Fibroblast of the conjunctiva (primary cell): ENCODE measurements at places on chromosomes 12 and 14.

- no peak for DNase-seq
Measured at GRCh38 chr14:59013672-59014298, 174.7 kb upstream of the DAAM1 start.

DNA sequence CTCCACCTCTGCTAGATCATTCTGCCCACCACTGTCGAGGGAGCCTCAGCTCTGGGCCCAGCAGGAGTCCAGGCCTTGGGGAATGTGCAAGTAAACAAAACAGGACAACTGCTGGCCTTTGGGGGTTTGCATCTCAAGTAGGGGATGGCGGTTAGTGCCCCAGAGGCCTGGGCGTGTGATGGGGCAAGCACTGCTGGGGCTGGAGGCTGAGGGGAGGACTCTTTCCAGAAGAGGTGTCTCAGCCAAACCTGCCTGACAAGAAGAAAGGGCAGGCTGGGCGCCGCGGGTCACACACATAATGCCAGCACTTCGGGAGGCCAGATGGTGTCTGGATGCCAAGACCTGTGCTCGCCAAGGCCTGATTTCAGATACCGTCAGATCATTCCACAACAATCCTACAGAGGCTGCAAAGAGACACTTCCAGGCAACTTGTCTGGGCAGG lies 8.6 kb upstream of the ALDH2 start:
- no peak for DNase-seq

DNA sequence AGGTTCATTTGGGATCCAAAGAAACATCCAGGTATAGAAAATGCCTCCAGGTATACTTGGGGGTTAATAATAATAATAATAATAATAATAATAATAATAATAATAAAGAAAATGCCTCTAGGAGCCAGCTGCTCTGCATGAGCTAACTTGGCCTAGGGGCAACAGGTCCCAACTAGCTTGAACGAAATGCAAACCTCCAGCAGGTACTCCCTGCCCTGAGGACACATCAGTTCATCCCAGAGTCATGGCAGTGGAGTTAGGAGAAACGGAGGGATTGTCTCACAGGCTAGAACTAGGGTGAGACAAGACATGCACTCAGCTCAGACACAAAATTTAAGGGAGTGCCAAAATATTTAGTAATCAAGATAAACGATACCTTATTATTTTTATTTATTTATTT lies 12.5 kb upstream of the TMEM229B start:
- no peak for DNase-seq

DNA sequence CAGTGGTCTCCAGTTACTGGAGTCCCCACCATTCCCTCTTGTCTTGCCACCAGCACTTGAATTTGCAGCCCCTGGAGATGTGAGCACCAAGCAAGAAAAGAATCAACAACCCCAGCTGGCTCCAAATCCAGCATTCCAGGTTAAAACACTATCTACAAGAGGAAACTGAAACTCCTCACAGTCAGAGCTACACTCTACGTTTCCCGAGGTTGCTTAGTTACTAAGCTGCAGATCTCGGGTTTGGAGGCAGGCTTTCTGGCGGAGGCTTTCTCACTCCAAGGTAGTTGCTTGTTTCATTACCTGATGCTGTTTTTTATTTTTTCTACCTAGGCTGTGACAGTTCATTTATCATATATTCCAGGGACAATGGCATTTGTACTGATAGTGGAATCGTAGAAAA lies 248.1 kb downstream of the GLT1D1 start:
- no peak for DNase-seq

DNA sequence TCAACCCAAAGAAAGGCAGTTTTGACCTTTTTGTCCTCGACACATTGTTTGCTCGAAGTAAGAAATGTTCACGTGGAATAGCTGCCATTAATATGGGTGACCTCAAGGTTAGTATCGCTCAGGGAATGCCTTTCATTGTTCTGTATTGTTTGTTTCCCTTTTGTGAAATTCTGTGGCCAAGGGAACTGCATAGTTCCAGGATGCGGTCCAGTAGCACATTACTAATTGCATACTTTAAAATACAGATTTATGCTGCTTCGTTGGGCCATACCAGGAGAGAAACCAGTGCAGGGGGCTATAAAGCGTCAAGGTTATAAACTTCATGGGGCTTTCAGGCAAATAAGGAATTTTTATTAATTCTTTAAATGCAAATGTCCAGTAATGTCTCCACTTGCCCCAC lies 73.3 kb upstream of the USP44 start:
- no peak for DNase-seq

GRCh38 chr12:68178774-68179439 lies 19.4 kb upstream of the IFNG start:
- DNase-seq: no peak

- DNase-seq: no peak
Measured at GRCh38 chr12:94149781-94150239, 1.4 kb downstream of the PLXNC1 start.

GRCh38 chr14:105876829-105877228 lies 350.4 kb downstream of the TMEM121 start:
- no peak for DNase-seq

DNA sequence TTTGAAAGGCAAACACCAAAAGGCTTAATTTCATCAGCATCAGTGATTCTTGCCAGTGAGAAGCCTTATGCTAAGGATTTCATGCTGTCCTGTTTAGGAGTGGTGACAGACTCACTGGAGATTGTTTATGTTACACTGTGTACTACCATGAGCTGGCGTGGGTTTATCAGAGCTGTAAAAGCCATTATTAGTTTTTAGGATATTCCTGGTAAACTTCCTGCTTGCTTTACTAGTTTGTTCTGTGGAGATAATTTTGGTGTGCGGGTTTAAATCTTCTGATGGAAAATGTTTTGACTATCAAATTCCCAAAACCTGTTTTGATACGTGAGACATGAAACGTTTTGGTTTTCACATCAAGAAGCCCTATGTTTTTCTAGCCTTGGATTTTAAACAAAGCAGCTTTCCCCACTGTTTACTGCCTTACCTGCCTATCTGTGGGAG lies 15.2 kb downstream of the PPFIBP1 start:
- DNase-seq: no peak

DNA sequence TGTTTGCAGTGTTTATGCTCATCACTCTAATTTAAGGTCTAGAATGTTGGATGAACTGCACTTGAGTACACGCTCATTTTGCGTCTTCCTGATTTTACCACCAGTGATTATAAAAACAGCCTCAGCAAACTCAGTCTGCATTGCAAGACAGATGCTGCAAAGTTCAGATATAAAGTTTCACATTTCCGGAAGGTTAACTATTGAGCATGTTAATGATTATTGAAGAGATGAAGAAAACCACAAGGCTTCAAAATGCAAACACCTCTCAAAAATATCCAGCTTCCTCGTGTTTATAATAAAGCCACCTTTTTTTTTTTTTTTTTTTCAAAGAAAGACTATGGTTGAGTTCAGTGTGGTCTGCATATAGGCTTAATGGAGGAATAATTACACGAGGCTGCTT lies 92.1 kb upstream of the BMP4 start:
- no peak for DNase-seq

- no peak for DNase-seq
Measured at GRCh38 chr12:45235087-45236025, 19.5 kb downstream of the ANO6 start.

DNA sequence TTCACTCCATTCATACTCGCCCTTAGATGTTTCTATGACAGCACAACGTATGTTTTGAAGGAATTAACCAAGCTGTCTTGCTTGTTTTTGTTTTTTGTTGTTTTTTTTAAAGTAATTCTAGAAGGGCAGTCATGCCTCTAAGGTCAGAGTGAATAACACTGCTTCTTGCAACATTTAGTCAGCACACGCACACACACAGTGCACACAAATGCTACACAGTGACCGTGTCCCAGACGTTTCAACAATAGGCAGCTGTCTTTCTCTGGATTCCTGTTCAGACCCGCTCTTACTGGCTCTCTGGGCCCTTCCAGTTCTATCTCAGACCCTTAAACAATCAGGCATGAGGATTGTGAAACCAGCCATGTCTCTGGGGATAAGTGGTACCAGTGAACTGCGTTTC lies 351.0 kb upstream of the FKBP4 start:
- DNase-seq: no peak

GRCh38 chr14:33931461-33931860 lies 19.4 kb downstream of the EGLN3 start:
- no peak for DNase-seq

DNA sequence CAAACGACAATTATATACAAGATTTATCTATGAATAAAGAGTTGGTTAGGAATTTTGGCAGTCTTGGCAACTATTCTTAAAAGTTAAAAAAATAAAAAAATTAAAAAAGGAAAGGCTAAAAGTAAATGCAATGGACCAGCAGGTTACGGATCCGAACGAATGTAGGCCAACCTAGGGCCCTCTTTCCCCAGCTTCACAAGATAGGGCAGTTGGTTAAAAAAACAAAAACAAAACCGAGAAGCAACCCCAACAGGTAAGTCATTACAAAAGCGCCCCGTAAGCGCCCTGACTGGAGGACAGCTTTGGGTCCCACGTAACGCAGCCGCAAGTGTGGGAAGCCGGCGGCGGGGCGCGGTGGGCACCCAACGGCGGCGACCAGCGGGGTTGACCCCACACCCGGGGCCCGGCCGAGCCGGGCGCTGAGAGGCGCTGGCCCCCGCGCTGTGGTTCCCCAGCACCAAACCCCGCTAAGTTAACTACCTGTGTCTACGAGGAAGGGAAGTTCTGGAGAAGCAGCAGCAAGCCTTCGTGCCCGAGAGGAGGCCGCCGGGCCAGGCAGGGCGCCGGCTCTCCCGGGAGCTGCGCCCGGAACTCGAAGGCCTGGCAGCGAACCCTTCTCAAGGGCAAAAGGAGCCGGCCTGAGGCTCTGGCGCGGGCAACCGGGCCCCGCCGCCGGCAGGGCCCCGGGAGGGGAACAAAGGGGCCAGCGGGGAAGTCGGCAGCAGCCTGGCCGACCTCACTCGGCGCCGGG lies 882 bp downstream of the HECTD1 start:
- no peak for DNase-seq

- DNase-seq: no peak
Measured at GRCh38 chr12:14284184-14284722, 81.2 kb upstream of the ATF7IP start.

- no peak for DNase-seq
Measured at GRCh38 chr12:6166808-6167207, 33.4 kb upstream of the CD9 start.

- DNase-seq: no peak
Measured at GRCh38 chr12:52440821-52441319, 6.7 kb upstream of the KRT75 start.

DNA sequence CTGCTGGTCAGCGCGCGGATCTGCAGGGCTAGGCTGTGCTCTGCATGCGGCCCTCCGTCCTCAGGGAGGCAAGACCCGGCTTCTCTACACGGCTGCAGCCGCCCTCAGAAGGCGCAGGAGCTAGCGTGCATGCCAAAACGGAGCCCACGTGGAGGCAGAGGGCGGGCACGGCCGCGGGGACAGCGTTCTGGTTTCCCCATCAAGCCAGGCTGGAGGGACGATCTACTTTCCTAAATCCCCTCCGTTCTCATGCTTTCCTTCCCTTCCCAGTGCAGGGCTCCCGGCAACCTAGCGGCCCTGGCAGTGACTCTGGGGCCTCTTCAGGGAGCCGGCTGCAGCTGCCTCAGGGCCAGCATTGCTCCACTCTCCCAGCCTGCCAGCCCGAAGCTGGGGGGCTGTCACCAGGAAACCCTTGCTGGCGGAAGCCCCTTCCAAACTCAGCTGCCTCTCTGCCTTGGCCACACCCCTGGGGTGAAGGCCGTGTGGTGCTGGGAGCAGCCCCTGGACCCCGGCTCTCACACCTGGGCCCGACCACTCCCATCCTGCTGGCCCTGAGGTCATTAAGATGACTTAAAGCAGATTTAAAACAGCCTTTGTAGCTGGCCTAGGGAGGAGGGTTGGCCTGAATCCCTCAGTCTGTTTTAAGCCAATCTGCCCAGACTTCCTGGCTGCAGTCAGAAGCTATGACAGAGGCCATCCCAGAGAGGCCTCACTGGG lies 9.2 kb upstream of the GOLGA3 start:
- no peak for DNase-seq
